Activated naive CD4-positive, alpha-beta T cell treated with anti-CD3 and anti-CD28 coated beads, Interleukin-2, amount 50 U/mL, for 16 hours (primary cell): ENCODE measurements at places on chromosomes 5 and 9.

- DNase-seq, result no peak
Observed at GRCh38 chr5:38373743-38374142, 115.4 kb downstream of the EGFLAM start.

- DNase-seq, result no peak
Observed at GRCh38 chr9:114720086-114720676, 38.2 kb upstream of the TEX48 start.

DNA sequence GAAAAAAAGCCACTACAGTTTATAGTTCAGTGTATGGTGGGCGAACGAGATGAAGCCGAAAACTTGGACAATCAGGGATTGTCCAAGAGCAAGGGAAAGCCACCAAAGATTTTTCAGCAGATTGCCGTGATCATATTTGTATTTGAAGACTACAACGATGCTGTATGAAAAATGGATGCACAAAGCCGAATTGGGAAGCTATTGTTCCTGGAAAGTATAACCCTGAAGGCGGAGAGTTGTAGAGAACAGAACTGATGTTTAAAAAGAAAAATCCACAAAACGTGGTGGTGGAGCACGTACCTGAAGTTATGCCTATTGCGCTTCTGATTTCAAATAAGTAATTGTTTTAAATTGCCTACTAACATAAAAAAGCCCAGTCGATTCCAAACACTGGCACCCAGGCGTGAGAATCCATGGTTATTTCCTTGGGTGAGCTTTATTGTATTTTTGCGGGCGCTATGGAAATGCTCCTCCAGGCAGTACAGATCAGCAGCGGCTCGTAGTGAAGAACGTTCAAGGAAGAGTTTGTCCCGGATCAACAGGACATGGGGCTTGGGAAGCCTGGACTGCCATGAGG, 772 bp upstream of the TARS1 start:
- DNase-seq, result no peak

GRCh38 chr5:161481922-161482321, 64.6 kb downstream of the GABRB2 start:
- no peak for DNase-seq

DNA sequence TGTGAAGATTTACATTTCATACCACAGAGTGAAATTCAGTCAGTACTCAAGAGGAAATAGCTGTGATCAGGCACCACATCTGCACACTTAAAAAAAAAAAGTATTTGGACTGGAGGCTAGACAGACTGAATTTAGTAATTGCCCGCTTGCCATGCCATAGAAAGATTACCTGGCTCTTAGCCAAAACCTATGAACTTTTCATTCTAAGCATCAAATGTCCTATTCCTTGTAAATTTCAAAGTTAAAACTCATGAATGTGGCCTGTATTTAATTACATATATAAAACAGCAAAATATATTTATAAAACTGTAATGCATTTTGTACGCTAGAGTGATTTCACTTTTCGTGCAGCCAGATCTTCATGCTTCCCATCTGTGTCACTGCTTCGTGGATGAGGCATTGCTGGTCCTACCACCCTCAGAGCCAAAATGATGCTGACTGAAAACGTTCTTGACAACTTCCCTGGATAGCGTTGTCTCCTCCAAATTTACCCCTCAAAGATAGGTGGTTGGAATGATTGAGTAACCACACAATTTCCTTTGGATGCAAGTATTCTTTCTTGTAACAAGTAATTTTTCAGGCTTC, 447.9 kb upstream of the SGCD start:
- DNase-seq, result no peak

DNA sequence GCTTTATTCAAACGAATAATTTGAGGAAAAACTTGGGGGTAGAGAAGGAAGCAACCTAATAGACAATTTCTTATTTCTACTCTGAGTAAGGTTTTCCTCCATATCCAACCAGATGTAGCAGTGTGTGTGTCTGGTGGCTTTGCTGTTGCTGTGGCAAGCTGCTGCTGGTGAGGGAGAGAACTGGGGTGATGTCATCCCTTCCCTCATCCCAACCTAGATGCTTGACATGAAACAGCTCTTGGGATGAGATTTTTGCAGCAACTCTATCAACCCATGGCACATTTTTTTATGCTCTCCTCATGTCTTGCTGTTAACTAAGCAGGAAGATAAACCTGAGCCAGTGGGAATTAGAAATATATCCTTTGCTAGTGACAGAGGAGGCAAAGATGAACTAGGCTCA, 135.8 kb downstream of the PCSK1 start:
- DNase-seq, result no peak

DNA sequence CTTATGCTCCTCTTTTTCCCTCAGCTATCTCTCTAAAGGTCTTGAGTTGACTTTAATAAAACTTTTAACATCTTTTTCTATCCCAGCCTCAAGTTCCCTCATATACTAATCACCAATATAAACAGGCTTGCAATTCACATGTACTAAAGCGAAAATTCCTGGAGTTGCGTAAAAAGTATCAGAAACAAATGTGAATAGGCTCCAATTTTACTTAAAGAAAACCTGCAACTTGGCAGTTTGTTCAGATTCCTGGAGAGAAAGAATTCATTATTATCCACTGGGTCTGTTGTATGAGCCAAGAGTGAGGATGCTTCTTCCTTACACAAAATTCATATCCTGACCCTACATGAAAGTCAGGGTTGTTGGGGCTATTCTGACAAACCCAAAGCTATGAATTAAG, 384.2 kb downstream of the DTWD2 start:
- DNase-seq, result no peak

GRCh38 chr5:180311216-180311615, 19.3 kb upstream of the MAPK9 start:
- DNase-seq, result no peak

- DNase-seq, result no peak
Observed at GRCh38 chr5:174084691-174085154, 39.2 kb downstream of the NSG2 start.

DNA sequence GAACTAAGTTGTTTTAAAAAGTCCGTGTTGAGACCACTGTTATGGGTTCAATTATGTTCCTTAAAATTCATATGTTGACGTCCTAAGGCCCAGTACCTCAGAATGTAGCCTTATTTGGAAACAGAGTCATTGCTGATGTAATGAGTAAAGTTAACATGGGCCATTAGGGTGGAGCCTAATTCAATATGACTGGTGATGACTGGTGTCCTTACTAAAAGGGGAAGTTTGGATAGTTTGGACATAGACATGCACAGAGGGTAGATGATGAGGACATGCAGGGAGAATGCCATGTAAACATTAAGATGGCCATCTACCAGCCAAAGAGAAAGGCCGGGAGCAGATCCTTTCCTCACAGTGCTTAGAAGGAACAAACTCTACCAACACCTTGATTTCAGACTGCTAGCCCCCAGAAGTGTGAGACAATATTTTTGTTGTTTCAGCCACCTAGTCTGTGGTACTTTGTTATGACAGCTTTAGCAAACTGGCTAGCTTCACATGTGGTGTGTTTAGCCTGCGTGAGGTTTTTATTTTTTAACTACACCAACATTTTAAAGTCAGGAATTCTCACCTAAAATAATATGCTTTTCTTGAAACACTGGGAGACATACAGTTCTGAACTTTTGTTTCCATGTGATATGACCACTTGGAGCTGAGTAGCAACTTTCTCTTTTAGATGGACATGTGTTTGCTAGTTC, 135.3 kb downstream of the YIPF5 start:
- no peak for DNase-seq

GRCh38 chr5:33472805-33473409, 32.1 kb downstream of the TARS1 start:
- DNase-seq, result no peak

GRCh38 chr9:95261890-95262289, 55.6 kb downstream of the FANCC start:
- DNase-seq, result no peak

DNA sequence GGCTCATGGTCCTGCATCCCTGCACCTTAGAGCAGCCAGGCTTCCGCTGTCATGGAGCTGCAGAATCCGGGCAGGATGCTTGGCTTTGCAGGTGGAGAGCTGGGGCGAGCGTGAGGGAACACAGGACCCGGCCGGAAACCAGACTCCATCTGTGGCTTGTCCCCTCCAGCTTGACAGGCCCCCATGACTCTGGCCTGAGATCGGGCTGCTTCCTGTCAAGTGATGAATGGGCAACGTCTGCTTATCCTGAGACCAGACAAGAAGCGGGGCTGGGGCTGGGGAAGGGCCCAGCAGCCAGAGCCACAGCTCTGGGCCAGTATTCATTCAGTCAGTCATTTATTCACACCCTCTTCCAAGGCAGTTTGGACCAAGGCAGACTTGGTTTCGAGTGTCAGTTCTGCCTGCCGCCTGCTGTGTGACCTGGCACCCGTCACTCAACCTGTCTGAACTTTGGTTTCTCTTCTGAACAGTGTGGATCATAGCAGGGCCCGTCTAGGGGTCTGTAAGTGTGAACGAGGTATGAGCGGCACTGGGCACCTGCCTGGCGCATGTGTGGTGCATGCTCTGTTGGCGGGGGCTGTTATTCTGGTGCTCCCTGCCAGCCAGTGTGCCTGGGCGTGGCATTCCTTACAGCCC, 37.5 kb downstream of the NEK6 start:
- no peak for DNase-seq

GRCh38 chr9:98549401-98549800, 159.3 kb downstream of the GABBR2 start:
- no peak for DNase-seq

DNA sequence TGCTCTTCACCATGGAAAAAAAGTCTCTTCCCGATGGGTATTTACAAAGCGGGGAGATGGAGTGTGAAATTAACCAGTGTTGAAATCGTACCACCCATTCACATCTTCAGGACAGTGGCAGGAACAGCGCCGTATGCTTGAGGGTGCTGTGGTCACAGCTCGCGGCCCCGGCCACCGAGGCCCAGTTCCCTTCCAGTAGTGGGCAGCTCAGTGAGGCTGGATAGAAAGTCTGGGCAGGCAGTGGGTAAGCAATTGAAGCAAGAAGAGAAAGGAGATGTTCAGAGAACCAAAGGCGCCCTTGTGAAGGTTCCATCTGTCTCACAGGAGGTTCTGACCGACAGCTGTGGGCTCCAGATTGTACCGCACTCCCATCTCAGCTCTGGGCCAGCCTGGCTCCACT, 59.1 kb downstream of the SECISBP2 start:
- no peak for DNase-seq

- no peak for DNase-seq
Observed at GRCh38 chr5:31477516-31477915, 54.4 kb downstream of the DROSHA start.

GRCh38 chr5:67855523-67855922, 360.0 kb upstream of the PIK3R1 start:
- no peak for DNase-seq

DNA sequence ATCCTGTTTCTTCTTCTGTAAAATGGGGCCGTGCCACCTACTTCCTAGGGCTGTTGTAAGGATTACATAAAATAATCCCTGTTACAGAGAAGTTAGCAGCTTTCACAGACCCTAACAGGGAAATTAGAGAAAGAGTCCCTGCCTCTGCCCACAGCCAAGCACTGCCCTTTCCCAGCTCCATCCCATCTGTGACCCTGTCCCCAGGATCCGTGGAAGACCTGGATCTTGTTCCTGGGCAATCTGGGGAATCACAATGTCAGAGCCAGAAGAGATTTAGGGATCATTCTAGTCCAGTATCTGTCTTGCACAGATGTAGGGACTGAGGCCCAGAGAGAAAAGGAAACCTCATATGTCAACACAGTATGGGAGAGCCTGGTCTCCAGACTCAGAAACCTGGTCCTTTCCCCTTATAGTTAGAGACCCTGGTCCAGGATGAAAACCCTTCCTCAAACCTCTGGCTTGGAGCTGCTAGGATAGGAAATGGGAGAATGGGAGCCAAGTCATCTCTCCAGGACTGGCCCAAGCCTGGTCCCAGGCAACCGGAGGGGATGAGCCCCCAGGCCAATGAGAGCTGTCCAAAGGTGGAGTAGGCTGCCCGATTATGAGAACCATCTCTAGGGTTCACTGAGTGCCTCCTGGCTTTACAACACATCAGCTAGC, 12.5 kb downstream of the LHX6 start:
- DNase-seq, result no peak

DNA sequence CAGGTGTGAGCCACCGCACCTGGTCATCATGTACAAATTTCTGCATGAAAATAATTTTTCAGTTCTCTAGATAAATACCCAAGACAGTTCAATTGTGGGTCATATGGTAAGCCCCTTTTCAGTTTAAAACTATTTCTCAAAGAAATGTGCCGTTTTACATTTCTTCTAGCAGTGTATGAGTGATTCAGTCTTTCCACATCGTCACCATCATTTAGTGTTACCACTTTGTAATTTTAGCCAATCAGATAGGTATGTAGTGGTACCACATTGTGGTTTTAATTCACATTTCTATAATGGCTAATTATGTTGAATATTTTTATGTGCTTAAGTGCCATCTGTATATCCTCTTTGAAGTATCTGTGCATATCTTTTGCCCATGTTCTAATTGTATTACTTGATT, 163.1 kb downstream of the AOPEP start:
- no peak for DNase-seq

DNA sequence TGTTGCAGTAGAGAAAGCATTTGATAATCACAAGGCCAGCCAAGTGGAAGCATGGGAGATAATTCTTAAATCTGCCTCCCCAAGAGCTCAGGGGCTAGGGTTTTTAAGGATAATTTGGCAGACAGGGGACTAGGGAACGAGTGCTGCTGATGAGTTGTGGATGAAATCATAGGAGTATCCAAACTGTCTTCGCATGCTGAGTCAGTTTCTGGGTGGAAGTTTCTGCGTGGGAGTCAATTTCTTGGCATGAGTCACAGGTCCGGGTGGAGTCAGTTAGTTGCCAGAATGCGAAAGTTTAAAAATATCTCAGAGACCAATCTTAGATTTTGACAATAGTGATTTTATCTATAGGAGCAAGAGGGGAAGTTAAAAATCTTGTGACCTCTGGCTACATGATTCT, 112.6 kb downstream of the TMC1 start:
- no peak for DNase-seq

DNA sequence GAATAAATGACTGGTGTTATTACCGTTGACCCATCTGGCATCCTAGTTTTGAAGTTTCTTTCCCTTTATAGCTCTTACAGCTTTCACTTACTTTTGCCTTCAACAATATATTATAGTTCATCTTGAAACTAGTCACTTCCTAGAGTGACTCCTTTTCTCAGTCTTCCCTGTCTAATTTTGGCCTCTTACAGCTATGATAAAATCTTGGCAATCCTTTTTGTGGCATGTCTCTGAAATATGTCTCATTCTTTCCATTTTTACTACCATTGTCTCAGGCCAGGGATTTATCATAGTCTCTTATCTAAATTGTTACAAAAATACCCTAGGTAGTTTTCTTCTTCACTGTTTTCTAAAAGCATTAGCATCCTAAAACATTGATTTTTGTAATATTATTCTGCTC, 621.3 kb upstream of the ZNF608 start:
- DNase-seq, result no peak

GRCh38 chr9:137040568-137040967, 5.4 kb downstream of the NPDC1 start:
- DNase-seq, result no peak

- DNase-seq, result no peak
Observed at GRCh38 chr9:124626276-124626675, 119.1 kb upstream of the NR5A1 start.

- DNase-seq, result no peak
Observed at GRCh38 chr9:134514503-134514902, 127.1 kb upstream of the COL5A1 start.
